ENCODE measurements at places on chromosomes 6 and 20. TPM values are rescaled to one million over a fixed set of nuclear protein-coding genes. Genes with fewer than 3 reads are reported as not detected.

CNBD2 gene
- 3.1 TPM for total RNA-seq

CEP85L gene
- 42.7 TPM for total RNA-seq

- H3K36me3 ChIP-seq, result no peaks in the 10 kb centered on the region
- H3K4me3 ChIP-seq, result no peak overlapping the region
- no peak for DNase-seq
- H3K27me3 ChIP-seq, result no peaks in the 10 kb centered on the region
These were observed 3.4 kb upstream of the CTSZ start for GRCh38 chr20:59010321-59010994.

DNA sequence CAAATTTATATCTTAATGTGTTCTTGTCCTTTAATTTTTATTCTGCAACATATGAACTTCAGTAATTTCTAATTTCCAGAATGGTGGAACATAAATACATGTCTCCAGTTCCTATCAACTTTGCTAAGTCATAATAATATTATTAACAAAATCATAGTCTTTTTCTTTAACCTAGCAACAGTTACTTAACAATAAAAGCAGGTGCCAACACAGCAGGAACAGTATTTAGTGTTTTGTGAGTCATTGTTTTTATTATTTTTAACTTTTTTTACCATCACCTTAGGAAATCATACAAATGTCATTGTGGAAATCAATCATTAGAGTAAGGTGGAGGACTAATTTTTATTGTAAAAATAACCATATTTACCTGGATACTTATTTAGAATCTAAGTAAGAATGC, 133.5 kb downstream of the PLCB1 start:
- DNase-seq, result no peak
- no peaks in the 10 kb centered on the region for H3K4me1 ChIP-seq

GRCh38 chr20:59736366-59736765, 132.0 kb downstream of the PHACTR3 start:
- H3K4me3 ChIP-seq, result no peak overlapping the region
- H3K27ac ChIP-seq, result no peak overlapping the region
- H3K27me3 ChIP-seq, result peaks cover 2% of the 10 kb centered on the region

CRISP2 gene
- not detected for total RNA-seq

SRMS gene
- total RNA-seq, result not detected

GRCh38 chr20:25297141-25297905, 49.4 kb downstream of the PYGB start:
- no peak for DNase-seq
- H3K27me3 ChIP-seq, result no peaks in the 10 kb centered on the region
- no peak overlapping the region for H3K4me3 ChIP-seq
- no peaks in the 10 kb centered on the region for H3K4me1 ChIP-seq
- peaks cover 5% of the 10 kb centered on the region for H3K36me3 ChIP-seq

DNA sequence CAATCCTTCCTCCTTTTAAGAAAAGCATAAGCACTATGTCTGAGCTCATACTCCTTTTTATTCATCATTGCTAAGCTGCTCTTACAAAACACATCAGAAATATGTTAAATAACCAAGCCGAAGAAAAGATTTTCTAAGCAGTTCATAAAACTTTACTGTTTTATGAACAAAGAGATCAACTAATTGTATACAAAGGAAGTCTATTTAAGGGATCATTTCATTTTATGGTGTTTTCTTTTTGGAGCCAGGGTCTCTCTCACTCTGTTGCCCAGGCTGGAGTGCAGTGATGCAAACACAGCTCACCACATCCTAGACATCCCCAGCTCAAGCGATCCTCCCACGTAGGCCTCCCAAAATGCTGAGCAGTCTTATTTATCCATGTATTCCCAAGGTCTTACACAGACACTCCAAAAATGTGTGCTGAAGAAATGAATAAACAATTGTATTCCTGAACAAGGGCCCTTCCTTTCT, 9.3 kb downstream of the NUDT3 start:
- H3K4me1 ChIP-seq, result peaks cover 16% of the 10 kb centered on the region
- no peak overlapping the region for H3K27ac ChIP-seq
- H3K36me3 ChIP-seq, result peaks cover 6% of the 10 kb centered on the region
- H3K4me3 ChIP-seq, result no peak overlapping the region
- no peaks in the 10 kb centered on the region for H3K27me3 ChIP-seq
- no peak for DNase-seq

DNA sequence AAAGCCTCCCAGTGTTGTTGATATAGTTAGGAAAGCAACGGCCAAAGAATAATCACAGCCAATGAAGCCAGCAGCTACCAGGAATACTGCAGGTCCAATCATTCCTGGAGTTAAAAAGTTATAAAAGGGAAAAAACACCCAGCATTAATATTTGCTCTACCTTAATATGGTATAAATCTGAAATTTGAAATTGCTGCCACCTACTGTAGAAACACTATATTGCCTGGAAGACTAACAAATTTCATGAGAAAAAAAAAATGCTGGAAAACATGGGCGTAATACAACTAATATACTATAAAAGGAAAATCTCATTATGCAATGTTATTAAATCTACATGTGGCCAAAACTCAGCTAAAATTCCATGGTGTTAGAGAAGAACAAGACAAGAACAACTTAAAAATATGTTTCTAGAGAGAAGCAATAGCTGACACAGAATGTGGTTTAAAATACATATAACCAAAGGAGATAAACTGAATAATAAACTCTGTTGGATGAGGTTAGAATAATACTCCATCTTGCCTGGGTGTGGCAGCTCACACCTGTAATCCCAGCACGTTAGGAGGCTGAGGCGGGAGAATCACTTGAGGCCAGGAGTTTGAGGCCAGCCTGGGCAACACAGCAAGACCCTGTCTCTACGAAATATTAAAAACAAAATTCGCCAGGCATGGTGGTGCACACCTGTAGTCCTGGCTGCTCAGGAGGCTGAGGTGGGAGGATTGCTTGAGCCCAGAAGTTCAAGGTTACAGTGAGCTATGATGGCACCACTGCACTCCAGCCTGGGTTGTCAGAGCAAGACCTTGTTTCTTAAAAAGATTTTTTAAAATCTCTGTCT, 43.1 kb downstream of the SLC17A5 start:
- DNase-seq, result peak; percentile 61
- H3K27me3 ChIP-seq, result no peaks in the 10 kb centered on the region
- no peak overlapping the region for H3K27ac ChIP-seq
- H3K4me3 ChIP-seq, result no peak overlapping the region

DNA sequence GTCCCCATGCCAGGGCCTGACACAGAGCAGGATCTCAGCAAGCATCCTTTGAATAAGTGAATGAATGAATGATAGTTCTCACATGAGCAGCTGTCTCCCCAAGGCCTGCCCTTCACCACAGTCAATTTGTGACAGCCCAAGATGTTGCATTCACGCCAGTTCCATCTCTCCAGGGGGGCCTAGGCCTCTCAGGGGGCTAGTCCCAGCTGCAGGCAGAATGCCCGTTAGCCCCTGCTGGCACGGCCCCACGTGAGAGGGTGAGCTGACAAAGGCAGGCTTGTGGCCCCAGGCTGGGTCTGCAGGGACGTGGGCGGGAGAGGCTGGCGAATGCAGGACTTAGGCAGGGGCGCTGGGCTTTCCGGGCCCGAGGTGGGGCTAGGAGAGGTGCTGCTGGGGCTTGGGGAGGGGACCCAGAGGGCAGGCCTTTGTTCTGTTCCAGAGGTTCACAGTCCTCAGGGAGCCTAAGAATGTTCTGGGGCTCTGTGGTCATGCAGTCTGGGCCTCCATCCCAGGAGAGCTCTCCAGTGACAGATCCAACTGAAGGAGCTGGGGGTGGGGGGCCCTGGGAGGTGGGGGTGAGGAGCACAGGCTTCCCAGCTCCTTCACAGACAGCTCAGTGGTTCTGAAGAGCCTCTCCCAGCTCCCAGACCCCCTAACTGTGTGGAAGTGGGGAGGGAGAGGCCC, 30.5 kb upstream of the TLDC2 start:
- DNase-seq, result no peak
- H3K4me3 ChIP-seq, result no peak overlapping the region
- H3K27me3 ChIP-seq, result no peaks in the 10 kb centered on the region
- no peaks in the 10 kb centered on the region for H3K36me3 ChIP-seq

DNA sequence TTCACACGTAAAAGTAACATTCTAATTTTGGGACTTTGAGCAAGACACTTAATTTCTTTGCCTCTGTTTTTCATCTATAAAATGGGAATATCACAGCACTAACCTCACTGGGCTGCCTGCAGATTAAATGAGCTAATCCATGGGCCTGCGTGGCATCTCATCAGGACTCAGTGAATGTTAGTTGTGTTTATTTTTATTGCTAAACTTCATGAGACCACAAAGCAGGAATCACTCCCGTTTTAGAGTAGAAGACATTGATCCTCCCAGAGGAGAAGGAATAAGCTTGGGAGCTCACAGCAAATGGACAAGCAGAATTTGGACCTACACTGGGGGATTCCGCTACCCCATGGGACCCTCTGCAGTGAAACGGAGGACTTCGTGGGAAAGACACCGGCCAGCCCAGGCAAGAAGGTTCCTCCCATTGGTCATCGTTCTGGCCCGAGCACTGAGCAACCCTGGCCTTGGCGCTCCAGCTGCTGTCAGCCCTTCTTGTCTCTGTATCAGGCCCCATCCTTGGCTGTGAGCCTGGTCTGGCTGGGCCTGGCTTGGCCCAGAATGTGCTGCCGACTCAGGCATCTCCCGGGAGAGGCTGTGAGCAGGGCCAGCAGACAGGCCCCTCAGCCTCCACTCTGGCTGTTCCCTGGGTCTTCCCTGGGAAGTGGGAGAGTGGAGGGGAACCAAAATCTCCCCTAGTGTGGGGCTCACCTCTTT, 79.8 kb downstream of the NFATC2 start:
- no peak overlapping the region for H3K27ac ChIP-seq
- DNase-seq, result no peak
- H3K36me3 ChIP-seq, result peaks cover 62% of the 10 kb centered on the region
- H3K4me1 ChIP-seq, result peaks cover 22% of the 10 kb centered on the region
- no peaks in the 10 kb centered on the region for H3K27me3 ChIP-seq

SYTL3 gene
- total RNA-seq, result 106 TPM

- no peak overlapping the region for H3K27ac ChIP-seq
- H3K36me3 ChIP-seq, result no peaks in the 10 kb centered on the region
- H3K27me3 ChIP-seq, result no peaks in the 10 kb centered on the region
- H3K4me3 ChIP-seq, result no peak overlapping the region
- no peaks in the 10 kb centered on the region for H3K4me1 ChIP-seq
These were observed 510.8 kb upstream of the POU3F2 start for GRCh38 chr6:98323605-98324004.

DNA sequence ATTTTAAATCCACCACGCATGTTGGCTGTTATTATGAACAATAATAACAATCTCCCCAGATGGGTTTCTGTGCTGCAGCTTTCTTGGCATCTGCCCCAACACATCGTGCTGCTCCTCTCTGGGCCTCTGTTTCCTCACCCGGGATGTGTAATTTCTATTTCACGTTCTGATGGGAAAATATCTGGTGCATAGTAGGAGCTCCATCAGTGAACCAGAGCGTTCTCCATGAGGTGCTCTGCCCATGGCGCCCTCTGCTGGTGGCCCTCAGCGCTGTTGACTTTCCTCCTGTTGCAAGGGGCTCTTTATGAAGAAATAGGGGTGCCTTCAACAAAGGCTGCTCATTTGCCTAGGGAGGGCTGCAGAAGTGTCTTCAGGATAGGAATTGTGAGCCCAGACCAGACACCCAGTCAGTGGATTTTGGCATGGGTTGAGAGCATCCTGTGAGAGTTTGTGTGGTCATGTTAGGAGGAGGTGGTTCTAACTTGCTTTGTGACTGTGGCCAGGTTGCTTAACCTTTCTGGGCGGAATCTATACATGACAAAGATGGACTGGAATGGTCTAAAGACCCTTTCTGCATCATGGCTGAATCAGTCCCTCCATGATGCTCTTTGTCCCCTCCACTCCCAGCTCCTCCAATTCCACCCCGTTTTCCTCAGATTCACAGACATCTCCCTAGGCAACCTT, 8.1 kb downstream of the SCRT2 start:
- H3K4me3 ChIP-seq, result no peak overlapping the region
- H3K4me1 ChIP-seq, result peaks cover 7% of the 10 kb centered on the region
- no peak overlapping the region for H3K27ac ChIP-seq

- no peak overlapping the region for H3K27ac ChIP-seq
- H3K27me3 ChIP-seq, result no peaks in the 10 kb centered on the region
- DNase-seq, result no peak
- H3K36me3 ChIP-seq, result no peaks in the 10 kb centered on the region
These were observed 28.9 kb downstream of the SRSF3 start for GRCh38 chr6:36622901-36623546.

GRCh38 chr6:167501831-167502385, 177.0 kb downstream of the TTLL2 start:
- no peaks in the 10 kb centered on the region for H3K4me1 ChIP-seq
- H3K4me3 ChIP-seq, result no peak overlapping the region
- H3K27me3 ChIP-seq, result no peaks in the 10 kb centered on the region
- H3K27ac ChIP-seq, result no peak overlapping the region
- no peaks in the 10 kb centered on the region for H3K36me3 ChIP-seq

RUNX2 gene
- total RNA-seq, result 18.3 TPM

SNTA1 gene
- total RNA-seq, result 1.0 TPM

DNA sequence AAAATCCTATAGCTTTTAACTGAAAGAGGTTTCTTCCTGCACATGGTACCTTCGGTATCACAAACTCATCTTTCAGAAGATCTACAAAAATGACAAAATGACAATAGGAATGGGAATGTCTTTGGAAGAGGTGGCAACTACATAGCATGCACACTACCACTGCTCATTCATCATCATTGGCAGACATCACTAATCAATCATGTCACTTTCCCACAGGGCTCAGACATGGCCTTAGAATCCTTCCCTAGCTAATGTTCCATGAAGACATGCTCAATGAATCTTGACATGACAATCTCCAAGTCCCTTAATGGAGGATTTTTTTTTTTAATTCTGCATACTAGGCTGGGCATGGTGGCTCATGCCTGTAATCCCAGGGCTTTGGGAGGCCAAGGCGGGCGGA, 3.2 kb upstream of the PGC start:
- H3K36me3 ChIP-seq, result no peaks in the 10 kb centered on the region
- no peak overlapping the region for H3K4me3 ChIP-seq
- DNase-seq, result no peak
- H3K4me1 ChIP-seq, result no peaks in the 10 kb centered on the region

ZNF512B gene
- 26.0 TPM for total RNA-seq

DNA sequence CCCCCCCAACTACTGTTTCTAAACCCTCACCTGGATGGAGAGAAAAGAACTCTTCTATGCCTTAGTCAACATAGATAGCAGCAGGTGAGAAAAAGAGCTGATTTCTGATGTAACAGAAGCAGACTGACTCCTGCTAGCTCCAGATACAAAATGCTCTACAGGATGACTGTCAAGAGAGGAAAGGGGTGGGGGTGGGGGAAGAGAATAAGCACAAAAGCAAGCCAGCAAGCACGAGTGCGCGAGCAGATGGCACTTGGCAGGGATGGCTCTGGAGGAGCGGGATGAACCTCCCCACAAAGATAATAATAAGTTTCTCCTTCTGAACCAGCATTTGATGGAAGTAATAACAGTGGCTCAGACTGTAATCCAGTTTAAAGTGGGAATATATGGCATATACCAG, 45.6 kb upstream of the SPDEF start:
- no peak overlapping the region for H3K27ac ChIP-seq
- peaks cover 10% of the 10 kb centered on the region for H3K4me1 ChIP-seq
- peaks cover 21% of the 10 kb centered on the region for H3K36me3 ChIP-seq
- H3K27me3 ChIP-seq, result no peaks in the 10 kb centered on the region
- DNase-seq, result no peak
- no peak overlapping the region for H3K4me3 ChIP-seq

- no peak overlapping the region for H3K4me3 ChIP-seq
- DNase-seq, result no peak
- no peak overlapping the region for H3K27ac ChIP-seq
- peaks cover 14% of the 10 kb centered on the region for H3K27me3 ChIP-seq
These were observed 63.6 kb downstream of the GCLC start for GRCh38 chr6:53481323-53481722.

GRCh38 chr6:135606392-135606791, 108.9 kb upstream of the AHI1 start:
- no peak for DNase-seq
- H3K27me3 ChIP-seq, result no peaks in the 10 kb centered on the region
- peaks cover 28% of the 10 kb centered on the region for H3K4me1 ChIP-seq
- H3K4me3 ChIP-seq, result peak overlapping the region; percentile 44
- peak overlapping the region; percentile 89 for H3K27ac ChIP-seq
- peaks cover 23% of the 10 kb centered on the region for H3K36me3 ChIP-seq
